Stimulated activated CD8-positive, alpha-beta memory T cell treated with anti-CD3 and anti-CD28 coated beads, Interleukin-4, amount 100 ng/mL, for 4 hours (primary cell): ENCODE measurements at places on chromosomes 5 and 9.

GRCh38 chr5:116488356-116489041 is 86.1 kb downstream of the SEMA6A start:
- no peak for DNase-seq

DNA sequence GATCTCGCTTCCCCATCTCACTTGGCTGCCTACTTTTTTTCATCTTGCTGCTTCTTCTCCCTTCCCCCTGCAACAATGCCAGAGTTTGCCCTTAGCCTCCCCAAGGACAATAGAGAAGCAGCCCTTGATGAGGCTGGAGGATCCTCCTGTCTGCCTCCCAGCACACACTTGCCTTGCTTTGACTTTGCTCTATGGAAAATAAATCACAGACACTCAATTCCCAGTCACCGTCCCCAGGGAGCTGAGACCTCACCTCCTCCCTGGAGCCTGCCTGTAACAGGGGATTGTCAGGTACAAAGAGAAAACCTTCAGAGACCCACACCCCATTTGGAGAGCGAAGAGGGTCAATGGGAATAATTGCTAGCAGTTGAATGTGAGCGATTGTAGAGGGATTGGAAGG is 242.1 kb upstream of the ZNF462 start:
- no peak for DNase-seq

DNA sequence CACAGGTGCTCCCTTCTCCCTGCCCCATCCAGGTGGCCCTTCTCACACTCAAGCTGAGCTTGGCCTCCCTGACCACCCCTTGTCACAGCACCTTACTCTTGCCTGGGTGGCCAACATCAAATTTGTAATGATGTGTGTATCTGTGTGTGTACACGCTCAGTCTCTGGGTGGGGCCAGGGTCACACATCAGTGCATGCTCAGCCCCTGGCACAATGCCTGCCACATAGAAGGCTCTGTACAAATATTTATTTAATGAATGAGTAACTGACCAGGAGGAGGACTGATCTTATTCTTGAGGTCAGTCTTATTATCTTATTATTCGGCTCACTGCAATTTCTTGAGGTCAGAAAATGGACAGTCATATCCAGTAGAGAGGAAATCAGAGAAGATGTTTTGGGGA is 41.3 kb upstream of the HAND1 start:
- no peak for DNase-seq

DNA sequence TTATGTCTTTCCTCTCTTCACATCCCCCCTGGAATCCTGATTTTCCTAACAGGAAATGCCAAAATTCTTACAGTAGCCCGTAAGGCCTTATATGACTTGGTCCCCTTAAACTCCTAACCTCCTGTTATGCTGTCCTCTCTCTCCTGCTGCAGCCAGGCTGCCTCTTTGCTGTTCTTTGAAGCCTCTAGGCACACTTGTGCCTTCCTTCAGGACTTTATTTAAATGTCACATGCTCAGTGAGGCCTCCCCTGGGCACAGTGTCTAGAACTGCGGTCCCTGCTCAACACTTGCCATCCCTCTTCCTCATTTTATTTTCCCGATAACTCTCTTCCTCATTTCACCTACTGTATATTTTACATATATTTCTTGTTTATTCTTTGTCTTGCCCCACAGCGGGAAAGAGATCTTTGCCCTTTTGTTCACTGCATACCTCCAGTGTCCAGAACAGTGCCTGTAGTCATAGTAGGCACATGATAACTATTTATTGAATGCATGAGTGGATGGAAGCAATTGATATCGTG is 5.5 kb upstream of the SHB start:
- DNase-seq: no peak

- DNase-seq: no peak
These were observed 268.6 kb upstream of the PTGER4 start for GRCh38 chr5:40410964-40411635.

GRCh38 chr5:149959406-149960236 is 937 bp upstream of the SLC26A2 start:
- no peak for DNase-seq

DNA sequence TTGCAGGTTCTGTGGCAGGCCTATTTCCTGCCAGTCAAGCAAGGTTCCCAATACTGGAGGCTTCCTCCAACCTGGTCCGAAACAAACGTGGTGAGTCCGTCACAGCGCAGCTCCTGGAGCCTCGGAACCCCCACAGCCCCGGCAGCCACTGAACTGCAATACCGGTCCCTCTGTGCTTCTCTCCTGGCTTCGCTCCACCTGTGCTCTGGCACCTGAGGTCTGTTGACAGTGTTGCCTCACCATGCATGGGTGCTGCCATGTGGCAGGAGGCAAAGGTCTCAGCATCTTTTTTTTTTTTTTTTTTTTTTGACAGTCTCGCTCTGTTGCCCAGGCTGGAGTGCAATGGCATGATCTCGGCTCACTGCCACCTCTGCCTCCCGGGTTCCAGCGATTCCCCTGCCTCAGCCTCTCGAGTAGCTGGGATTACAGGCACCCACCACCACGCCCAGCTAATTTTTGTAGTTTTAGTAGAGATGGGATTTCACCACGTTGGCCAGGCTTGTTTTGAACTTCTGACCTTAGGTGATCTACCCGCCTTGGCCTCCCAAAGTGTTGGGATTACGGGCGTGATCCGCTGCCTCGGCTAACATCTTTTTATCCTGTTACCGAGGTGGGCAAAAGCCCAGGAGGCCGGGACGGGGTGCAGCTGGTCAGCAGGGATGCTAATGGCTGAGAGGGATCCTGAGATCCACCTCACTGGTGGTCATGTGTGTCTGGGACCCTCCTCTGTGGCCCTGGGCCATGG is 57.1 kb upstream of the RNU6ATAC start:
- no peak for DNase-seq

DNA sequence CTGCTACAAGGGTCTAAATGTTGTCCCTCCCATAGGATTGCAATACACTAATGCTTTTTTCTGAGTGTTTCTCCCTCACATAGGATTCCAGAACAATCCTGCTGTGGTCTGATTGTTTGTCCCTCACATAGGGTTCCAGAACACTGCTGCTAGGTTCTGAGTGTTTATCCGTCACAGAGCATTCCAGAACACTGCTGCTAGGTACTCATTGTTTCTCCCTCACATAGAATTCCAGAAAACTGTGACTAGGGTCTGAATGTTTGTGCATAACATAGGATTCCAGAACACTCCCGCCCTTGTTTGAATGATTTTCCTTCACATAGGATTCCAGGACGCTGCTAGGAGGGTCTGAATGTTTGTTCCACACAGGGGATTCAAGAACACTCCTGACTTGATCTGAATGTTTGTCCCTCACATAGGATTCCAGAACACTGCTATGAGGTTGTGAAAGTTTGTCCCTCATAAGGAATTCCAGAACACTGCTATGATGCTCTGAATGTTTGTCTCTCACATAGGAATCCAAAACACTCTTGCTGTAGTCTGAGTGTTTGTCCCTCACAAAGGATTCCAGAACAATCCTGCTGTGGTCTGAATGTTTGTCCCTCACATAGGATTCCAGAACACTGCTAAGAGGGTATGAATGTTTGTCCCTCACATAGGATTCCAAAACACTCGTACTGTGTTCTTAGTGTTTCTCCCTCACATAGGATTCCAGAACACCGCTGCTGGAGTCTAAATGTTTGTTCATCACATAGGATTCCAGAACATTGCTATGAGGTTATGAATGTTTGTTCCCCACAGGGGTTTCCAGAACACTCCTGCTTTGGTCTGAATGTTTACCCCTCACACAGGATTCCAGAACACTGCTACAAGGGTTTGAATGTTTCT is 213.5 kb downstream of the FOXD4L6 start:
- no peak for DNase-seq

- no peak for DNase-seq
These were observed 160.1 kb downstream of the DOCK8 start for GRCh38 chr9:374736-375135.

DNA sequence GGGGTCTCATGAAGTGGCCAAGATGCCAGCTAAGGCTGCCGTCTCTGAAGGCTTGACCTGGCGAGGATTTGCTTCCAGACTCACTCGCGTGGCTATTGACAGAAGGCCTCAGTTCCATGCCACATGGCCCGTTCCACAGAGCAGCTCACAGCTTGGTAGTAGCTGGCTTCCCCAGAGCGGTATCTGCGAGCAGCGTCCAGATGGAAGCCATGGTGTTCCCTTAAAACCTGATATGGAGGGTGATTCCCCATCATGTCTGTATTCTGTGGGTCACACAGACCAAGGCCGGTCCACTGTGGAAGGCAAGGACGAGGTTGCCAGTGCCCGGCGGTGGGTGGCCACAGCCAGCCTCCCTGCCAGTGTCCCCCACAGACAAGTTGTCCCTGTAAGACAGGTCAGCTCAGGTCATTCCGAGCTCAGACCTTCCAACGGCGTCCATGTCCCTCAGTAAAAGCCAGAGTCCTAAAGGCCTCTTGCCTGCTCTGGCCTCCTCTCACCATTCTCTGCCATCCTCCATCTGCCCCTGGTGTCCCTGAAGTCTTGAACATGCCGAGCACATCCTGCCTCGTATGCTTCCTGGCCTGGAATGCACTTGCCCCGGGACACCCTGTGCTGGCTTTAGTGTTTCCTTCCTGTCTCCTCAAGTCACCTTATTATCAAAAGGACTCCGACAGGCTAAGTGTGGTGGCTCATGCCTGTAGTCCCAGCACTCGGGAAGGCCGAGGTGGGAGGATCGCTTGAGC is 61.3 kb upstream of the LRRTM2 start:
- no peak for DNase-seq

DNA sequence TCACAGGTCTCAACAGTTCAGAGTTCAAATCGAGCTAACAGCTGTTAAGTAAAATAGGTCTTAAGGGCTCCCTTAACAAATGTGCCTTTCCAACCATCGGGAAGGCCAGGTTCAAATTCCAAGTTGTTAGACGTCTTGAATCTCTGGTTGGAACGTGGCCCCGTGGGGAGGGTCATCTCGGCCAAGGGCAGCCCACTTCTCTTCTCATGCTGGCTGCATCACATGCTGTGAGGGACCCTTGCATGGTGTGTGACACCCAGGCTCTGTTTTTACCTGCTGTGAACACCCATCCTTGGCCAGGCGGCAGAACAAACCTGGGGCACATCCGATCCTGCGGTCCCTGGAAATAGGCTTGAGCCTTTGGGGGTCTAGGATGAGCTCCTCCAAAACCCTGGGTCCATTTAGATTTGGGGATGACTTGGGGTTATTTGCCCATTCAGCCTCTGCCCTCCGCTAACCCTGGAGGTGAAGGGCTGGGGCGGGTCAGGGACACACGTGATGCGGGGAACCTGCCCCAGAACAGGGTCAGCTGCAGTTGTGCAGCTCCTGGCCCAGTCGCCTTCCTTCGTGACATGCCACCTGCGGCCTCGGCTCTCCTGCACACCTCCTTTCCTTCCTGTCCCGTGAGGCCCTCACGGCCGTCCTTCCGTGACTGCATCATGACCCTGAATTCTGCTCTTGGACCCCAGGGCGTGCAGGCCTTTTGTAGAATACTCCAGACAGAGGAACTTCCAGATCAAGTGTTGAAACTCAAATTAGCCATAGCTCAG is 45.9 kb downstream of the BOD1 start:
- DNase-seq: no peak

- DNase-seq: no peak
These were observed 978.4 kb downstream of the TLE4 start for GRCh38 chr9:80550181-80550580.

- no peak for DNase-seq
These were observed 18.3 kb upstream of the IFNK start for GRCh38 chr9:27505744-27506161.

GRCh38 chr5:111463311-111463710 is 49.0 kb downstream of the STARD4 start:
- DNase-seq: no peak

GRCh38 chr9:90988318-90988717 is 186.7 kb downstream of the SYK start:
- DNase-seq: no peak

GRCh38 chr5:151406322-151406947 is 41.0 kb upstream of the SLC36A1 start:
- DNase-seq: no peak

GRCh38 chr5:161391724-161392123 is 154.8 kb downstream of the GABRB2 start:
- DNase-seq: no peak

DNA sequence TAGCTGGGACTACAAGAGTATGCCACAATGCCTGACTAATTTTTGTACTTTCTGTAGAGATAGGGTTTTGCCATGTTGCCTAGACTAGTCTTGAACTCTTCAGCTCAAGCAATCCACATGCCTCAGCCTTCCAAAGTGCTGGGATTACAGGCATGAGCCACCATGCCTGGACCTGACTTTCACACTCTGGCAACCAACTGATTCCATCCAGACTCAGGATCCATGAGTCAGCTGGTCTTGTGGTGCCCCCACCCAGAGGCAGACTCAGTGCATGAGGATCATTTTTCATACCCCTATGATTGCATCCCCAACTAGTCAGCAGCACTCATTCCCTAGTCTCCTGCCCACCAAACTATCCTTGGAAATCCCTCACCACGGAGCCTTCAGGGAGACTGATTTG is 375.9 kb downstream of the ANXA1 start:
- no peak for DNase-seq

DNA sequence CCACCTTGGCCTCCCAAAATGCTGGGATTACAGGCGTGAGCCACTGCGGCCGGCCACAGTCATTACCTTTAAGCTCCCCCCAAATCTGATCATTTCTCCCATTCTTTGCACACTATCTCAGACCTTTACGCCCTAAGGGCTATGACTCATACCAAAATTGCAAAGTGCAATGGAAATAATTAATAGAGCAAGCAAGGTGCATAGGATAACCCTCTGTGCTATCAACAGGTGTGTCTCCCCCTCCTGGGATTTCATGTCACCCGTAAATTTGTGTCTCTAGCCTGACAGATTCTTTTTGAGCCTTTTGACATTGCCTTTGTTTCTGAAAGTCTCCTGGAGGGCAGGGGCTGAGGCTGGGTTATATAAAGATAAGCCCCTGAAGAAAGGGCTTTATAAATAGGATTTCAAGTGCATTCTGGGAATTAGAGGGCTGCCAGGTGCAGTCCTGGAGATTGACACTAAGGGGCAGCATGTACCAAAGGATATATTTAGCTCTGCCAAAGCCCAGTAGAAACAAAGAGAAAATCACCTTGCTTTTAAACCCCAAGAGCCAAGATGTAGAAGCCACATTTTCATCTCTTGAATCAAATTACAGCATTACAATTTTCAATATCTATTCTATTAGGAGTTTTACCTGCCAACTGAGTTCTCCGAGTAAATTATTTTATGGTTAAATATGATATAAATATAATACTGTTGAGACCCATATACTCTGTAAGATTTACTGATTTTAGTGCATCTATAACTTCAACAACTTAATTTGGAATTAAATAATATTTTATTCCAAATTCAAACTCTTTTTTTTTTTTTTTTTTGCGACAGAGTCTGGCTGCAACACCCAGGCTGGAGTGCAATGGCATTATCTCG is 18.2 kb downstream of the S100Z start:
- DNase-seq: peak; percentile 13

DNA sequence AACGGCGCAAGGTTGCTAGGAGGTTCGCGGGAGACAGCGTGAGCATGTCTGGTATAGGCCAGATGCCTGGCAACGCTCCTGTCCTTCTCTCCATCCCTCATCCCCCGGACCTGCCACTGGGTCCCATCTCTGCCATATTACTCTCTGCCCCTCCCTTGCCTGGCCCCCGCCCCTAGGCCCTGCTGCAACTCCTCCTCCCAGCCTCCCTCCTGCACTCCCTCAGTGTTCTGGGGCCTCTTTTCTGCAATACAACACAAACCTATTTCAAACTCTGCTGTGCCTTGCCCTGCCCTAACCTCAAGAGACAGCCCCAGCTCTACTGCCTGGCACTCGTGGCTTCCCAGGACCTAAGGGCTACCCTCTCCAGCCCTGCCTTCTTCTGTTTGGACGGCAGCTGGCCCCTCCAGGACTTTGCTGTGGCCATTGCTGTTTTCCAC is 8.9 kb upstream of the DBN1 start:
- DNase-seq: no peak

- no peak for DNase-seq
These were observed 30.8 kb downstream of the COL15A1 start for GRCh38 chr9:98974554-98974953.

GRCh38 chr9:97319395-97319794 is 11.9 kb downstream of the CCDC180 start:
- DNase-seq: no peak
